ENCODE measurements at places on chromosomes 3 and 15. TPM values are rescaled to one million over a fixed set of nuclear protein-coding genes. Genes with fewer than 3 reads are reported as not detected.

Gene DAZL
- not detected for polyA plus RNA-seq

Gene RAB6B
- polyA plus RNA-seq, result 2.3 TPM

Gene KLHL40
- polyA plus RNA-seq, result not detected

Gene PCLAF
- polyA plus RNA-seq, result 93.8 TPM

Gene SERPINI2
- not detected for polyA plus RNA-seq

Gene SLC2A2
- polyA plus RNA-seq, result not detected

Gene ALDH1A2
- polyA plus RNA-seq, result 0.68 TPM

Data from AG04450 (cell line).